ENCODE measurements at places on chromosomes 4 and X.
A peak's percentile ranks its signal among the peaks of the same experiment; 100 is the strongest.

DNA sequence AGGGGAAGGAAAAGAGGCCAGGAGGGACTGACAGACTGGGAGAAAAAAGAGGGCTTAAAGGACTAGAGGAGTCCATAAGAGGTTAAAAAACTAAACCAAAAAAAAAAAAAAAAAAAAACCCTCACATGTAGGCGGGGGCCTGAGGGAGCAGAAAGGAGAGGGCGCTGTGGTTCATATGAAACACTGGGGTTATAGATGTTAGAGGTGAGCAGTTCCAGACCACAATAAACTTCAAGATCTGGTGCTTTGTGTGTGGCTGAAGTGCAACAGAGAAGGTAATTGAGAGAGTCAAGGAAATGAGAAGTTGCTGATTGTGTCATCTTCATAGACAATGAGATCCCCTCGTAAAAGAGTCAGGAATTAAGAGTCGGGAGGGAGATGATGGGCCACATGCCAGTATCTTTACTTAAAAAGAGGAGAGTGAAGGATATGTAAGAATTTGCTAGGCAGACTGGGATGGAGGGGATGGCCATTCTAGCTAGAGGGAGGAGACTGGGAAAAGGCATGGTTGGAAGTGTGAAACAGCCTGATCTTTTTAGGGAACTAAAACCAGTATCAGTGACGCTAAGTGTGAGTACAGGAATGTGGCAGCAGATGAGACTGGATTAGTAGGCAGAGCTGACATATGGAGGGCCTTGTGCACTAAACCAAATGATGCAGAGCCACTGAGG, 18.4 kb upstream of the OGT start:
- peak; percentile 34 for DNase-seq

GRCh38 chrX:133783274-133783673, 202.1 kb downstream of the GPC3 start:
- peak; percentile 50 for DNase-seq

DNA sequence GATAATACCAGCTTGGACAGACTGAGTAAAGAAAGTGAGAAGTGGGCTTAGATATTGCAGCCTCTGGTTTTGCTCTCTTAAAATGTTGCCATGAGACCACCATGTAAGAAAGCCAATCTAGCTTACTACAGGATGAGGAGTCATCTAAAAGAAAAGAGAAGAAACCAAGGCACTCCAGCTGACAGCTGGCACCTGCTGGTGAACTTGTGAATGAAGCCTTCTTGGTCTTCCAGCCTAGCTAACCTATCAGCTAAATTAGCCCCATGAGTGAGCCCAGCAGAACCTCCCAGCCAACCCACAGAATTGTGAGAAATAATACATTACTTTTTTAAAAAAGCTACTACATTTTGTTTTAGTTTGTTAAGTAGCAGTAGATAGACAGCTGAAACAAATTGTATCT, 154.5 kb upstream of the QRFPR start:
- DNase-seq: no peak

DNA sequence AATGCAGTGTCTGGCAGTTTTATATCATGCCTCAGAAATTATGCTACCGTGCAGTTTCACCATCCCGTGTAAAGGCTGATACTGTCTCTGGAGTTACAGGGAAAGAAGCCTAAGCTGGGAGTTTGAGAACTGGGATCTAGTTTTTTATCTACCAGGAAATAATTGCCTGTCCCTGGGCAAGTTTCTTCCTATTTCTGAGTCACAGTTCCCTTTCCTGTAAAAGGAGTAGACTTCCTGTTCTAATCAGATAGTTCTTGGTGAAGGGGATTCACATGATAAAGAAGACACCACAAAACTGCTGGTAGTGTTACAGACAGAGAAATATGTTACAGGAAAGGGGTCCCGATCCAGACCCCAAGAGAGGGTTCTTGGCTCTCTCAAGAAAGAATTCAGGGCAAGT, 17.1 kb downstream of the HERC3 start:
- DNase-seq: peak; percentile 35

DNA sequence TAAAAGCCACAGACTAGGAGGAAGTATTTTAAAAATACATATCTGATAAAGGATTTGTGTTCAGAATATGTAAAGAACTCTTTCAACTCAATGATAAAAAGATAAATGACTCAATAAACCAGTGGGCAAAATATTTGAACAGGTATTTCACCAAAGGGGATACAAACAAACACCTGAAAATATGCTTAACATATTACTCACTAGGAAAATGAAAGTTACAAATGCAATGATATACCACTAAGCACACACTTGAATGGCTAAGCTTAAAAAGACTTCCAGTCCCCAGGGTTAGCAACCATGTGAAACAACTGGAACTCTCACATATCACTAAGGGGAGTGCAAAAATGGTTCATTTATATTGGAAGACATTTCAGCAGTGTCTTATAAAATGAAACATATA, 131.6 kb downstream of the SLIT2 start:
- no peak for DNase-seq

DNA sequence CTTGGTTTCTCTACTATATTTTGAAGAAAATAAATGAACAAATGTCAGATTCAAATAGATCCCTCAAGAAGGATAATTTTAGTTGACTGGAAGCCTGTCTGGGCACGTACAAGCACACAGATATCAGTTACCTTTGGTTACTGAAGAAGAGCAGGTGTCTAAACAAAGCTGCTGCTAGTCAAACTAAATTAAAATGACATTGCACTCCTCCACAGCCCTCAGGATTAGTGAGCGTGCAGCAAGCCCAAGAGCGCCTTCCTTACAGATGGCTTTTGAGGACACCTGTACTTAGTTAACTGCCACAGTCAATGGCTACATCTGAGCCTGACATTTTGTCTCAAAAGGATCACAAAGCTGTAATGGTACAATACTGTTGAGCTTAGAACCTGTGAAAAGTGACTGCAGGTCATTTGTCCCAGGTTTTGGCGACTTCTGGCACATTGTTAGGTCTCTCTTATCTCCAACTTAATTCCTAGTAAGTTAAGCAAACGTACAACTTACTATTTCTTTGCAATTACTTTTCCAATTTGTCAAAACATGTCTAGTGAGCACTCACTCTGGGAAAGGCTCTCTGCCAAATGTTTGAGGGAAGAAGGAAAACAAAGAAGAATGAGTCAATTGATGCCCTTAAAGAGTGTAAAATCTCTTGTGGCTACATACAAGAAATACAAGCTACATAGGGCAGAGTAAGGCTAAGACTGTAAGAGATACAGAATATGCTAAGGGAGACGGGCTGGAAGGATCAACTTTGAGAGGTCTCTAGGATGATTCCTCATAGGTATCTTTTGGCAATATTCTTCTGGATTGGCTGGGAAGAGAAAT, 25.6 kb upstream of the DAPP1 start:
- no peak for DNase-seq

- no peak for DNase-seq
Measured at GRCh38 chrX:110123331-110123782, 120.4 kb downstream of the TMEM164 start.

GRCh38 chr4:152697284-152698088, 17.7 kb upstream of the TMEM154 start:
- no peak for DNase-seq

DNA sequence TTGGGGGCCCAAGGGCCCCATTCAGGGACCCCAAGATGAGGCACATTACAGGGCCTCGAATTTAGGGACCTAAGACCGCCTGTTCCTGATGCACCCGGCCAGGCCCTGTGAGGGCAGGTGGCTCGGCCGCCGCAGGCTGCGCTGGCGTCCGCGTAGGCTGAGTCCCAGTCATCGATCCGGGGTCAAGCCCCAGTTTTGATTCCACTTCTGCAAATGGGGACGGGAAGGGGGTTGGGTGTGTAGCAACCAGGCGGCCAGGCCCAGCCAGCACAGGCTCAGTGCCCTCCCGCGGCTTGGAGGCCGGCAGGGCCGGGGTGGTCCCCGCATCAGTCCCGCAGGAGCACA, 327 bp downstream of the PNPLA4 start:
- peak; percentile 52 for DNase-seq

- DNase-seq: no peak
Measured at GRCh38 chrX:37453821-37454220, 104.7 kb downstream of the PRRG1 start.

- peak; percentile 42 for DNase-seq
Measured at GRCh38 chr4:72505314-72505744, 63.7 kb downstream of the ADAMTS3 start.

GRCh38 chr4:85557016-85557901, 82.3 kb downstream of the ARHGAP24 start:
- DNase-seq: peak; percentile 75

- no peak for DNase-seq
Measured at GRCh38 chr4:55184600-55185523, 59.5 kb upstream of the KDR start.

GRCh38 chr4:26985873-26986272, 125.2 kb downstream of the STIM2 start:
- no peak for DNase-seq

DNA sequence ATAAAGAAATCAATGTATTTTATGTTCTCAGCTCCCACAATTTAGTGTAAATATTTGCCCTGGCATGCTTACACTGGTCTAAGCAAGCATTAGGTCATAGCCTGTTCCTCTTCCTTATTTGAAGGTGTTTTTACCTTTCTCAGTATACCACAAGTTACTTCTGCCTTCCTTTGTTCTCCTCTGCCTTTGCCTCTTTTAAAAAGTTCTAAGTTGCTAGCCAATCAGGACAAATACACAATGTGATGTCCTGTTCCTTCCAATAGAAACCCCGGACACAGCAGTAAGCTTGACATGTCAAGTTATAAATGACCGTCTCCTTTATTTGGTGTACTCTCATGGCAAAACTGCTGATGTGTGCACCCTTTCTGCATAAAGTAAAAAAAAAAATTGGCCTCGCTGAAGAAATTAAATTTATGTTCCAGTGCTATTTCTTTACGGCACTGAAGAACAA, 49.4 kb downstream of the UGT2B10 start:
- DNase-seq: no peak

DNA sequence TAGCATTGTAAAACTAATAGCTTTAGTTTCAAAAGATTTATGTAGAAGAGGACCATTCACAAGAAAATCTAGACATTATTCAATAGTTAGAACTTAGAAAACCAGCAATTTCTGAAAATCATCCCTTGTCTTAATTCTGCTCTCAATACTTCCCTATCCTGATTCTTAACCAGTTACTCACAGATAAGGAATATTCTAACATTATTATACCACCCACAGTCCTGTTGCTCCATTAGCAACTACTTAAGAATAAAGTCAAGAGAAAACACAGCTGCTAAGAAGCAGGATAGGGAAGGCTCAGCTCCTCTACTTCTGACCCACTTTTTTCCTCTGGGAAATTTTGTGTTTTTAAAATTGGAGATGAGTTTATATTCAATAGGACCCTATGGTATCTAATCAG, 47.7 kb downstream of the PHKA1 start:
- no peak for DNase-seq

- DNase-seq: no peak
Measured at GRCh38 chrX:13892856-13893255, 76.0 kb upstream of the GPM6B start.

GRCh38 chr4:138978028-138978585, 37.5 kb upstream of the NOCT start:
- DNase-seq: no peak

GRCh38 chr4:177128306-177128705, 181.4 kb upstream of the NEIL3 start:
- DNase-seq: no peak

DNA sequence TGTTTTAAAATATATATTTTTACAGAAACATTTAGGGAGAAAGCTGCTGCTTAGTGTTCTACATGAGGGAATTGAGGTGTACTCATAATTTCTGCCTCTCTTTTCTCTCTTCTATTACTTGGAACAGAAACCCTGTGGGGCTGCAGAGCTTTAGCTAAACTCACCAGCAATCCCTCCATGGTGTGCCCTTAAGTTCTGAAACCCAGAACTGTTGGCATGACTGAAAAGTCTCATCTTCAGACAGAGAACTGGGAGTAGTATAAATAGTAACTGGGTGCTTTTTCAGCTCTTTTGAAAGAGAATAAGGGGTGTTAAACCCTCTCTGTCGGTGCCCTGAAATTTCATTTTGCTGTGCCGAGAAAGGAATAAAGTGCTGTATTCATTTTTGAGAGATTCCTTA, 294.9 kb upstream of the BOD1L1 start:
- no peak for DNase-seq

DNA sequence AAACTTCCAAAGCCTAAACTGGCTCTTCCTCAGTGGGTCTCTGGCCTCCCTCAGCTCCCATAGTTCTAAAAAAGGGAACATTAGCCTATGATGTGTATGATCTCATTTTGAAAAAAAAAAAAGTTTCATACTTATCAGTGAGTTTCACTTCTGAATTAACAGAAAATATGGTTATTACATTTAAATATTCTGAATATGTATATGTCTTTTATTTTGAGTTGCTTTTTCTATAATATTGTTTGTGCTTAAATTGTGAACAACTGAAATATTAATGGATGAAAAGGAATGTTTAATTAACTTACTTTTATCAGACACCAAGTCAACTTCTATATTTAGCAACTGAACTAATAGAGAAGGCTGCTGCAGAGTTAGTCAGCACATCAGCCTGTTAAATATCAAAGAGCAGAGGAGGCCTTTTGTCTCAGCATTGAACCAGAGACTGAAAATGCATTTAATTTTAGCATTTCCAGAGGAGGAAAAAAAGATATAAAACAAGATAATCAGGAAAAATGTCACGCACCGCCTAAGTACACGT, 20.4 kb upstream of the FHL1 start:
- peak; percentile 64 for DNase-seq

- no peak for DNase-seq
Measured at GRCh38 chr4:55253948-55254593, 92.0 kb upstream of the SRD5A3 start.

GRCh38 chr4:88706574-88706973, 8.9 kb upstream of the NAP1L5 start:
- no peak for DNase-seq

GRCh38 chrX:16222151-16222550, 54.9 kb downstream of the MAGEB17 start:
- no peak for DNase-seq
